Activated T-cell treated with anti-CD3 and anti-CD28 coated beads for 4 hours (primary cell): ENCODE measurements at places on chromosomes 13 and 19.

- DNase-seq, result no peak
These were observed 1.6 kb downstream of the METTL21C start for GRCh38 chr13:102693250-102693649.

- no peak for DNase-seq
These were observed 22.1 kb downstream of the ARID3A start for GRCh38 chr19:947707-948539.

DNA sequence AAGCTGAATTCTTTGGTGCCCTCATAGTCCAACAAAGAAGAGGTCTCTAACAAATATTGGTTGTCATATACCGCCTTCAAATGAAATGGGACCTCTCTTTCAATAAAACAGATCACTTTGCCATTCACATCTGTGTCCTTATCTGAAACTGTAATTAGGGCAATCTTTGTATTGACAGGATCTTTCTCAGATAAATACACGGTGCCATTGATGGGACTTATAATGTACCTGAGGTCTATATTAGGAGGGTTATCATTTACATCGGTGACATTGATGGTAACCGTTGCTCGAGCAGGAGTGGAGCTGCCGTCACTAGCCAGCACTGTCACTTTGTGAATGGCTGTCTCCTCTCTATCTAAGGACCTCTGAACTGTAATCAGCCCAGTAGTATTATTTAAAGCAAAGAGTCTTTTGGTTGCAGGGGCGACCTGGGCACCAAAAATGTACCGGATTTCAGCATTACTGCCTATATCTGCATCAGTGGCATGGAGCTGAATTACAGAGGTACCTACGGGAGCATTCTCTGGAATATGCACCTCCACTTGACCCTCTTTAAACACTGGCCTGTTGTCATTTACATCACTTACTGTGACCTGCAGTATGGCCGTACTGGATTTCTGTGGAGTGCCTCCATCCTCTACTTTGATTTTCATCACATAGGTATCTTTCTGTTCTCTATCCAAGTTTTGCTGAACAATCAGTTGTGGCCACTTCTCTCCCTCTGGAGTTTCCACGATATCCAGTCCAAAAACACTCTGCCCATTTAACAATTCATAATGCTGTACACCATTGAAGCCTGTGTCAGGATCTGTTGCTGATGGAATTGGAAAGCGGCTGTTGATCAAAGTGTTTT, 2.8 kb downstream of the PCDH9 start:
- DNase-seq, result no peak

DNA sequence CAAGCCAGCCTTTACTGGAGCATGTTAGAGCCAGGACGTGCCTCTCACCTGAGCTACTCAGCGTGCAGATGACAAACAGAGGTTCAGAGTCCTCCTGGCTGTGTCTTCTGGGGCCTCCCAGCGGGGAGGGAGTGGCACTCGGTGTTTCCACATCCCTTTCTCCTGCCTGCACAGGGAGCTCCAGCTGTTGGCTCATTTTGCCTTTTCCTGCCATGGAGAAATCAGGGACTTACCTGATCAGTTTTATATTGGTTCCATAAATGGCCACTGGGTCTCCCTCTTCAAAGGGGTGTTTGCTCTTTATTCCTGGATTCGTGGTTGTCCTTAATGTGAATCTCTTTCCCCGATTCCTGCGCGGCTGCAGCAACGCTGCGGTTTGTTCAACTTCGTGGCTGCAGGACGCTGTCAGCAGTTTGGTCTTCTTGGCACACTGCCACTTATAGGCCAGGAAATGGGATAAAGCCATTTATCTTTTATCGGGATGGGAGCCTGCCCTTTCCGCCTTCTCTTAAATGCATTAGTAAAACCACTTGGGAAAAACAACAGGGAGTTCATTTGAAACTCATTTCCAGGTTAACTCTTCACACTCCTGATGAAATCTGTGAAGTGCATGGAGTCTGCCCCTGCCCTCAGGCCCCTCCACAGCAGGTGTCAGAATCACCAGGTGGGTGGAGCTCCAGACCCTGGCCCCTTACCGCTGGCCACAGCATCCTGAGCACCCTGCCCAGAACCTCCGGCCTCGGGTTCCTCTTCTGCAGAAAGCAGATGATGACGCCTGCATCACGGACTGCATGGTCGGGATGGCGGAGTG, 39.8 kb upstream of the MCF2L start:
- DNase-seq, result no peak

GRCh38 chr19:2357279-2358206, 2.5 kb upstream of the TMPRSS9 start:
- DNase-seq, result no peak

- no peak for DNase-seq
These were observed 15.0 kb downstream of the BICRA start for GRCh38 chr19:47623921-47624391.

DNA sequence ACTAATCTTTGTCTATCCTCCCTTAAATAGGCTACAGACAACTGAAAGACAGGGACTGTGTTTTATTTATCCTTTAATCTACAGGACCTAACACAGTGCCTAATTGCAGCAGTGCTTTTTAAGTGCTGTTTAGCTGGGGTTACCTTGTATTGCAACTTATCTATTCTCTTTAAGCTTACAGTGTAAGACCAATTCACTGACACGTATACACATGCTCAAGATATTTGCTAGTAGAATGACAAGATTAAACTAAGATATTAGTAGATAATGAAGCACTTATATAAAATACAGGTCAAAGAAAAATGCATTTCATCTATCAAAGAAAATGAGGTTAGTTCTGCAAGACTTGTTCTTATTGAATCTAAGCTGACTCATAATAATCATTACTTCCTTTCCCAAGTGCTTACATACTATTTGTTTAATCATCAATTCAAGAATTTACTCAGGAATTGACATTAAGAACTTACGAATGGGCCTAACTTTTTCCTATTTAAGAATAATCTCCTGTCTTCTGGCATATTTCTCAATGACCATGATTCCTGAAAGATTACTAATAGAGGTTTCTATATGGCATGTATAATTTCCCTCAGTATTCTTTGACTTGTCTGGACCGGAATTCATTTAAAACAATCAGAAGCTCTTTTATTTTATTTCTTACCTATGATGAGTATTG, 75.8 kb upstream of the MAB21L1 start:
- DNase-seq, result no peak

GRCh38 chr19:29978080-29978479, 36.0 kb downstream of the URI1 start:
- no peak for DNase-seq

- DNase-seq, result no peak
These were observed 69.5 kb downstream of the DACH1 start for GRCh38 chr13:71797517-71797916.

DNA sequence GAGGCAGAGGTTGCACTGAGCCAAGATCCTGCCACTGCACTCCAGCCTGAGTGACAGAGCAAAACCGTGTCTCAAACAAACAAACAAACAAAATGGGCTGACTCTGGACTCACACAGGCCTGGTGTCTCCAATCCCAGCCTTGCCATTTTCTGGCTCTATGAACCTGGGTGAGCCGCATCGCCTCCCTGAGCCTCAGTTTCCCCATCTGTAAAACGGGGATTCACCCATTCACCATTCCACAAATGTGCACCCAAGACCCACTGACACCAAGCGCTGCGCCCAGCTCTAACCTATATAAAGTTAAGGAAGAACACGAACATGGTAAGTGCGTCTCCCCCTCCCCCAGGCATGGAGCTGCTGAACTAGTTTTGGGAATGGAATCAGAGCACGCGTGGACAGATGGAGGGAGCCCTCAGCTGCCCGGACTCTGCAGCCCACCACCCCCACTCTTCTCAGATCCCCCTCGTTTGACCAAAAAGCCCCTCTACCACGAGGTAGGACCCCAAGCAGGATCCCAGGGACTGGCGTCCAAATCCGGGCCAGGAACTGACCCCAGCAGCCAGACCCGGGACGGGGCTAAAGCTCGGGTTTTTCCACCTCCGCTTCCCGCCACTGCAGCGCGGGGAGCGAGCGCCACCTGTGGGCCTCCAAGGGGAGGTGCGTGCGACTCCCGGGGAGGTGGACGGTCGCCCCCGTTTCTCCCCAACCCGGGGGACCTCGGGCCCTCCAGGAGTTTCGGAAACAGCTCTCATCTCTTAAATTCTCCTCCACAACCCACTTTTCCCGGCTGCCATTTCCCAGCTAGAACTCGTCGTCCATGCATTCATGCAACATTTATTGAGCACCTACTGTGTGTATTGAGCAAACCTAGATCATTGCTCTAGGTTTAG, 33.0 kb upstream of the ADGRE5 start:
- no peak for DNase-seq

DNA sequence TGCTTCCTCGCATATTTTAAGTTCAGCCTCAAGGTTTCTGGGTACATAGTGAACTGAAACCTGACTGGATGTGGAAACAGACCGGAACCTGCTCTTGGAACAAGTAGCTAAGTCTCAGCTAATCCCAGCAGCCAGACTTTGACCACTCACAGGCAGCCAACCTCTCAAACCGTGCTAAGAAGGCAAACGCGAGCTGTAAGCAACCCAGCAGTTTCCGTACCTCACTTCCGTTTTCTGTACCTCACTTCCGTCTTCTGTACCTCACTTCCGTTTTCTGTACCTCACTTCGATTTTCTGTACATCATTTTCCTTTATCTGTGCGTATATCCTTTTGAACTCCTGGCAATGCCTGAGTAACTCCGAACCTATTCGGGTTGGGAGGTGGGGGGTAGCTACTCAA, 96.8 kb downstream of the SUCLA2 start:
- DNase-seq, result no peak

DNA sequence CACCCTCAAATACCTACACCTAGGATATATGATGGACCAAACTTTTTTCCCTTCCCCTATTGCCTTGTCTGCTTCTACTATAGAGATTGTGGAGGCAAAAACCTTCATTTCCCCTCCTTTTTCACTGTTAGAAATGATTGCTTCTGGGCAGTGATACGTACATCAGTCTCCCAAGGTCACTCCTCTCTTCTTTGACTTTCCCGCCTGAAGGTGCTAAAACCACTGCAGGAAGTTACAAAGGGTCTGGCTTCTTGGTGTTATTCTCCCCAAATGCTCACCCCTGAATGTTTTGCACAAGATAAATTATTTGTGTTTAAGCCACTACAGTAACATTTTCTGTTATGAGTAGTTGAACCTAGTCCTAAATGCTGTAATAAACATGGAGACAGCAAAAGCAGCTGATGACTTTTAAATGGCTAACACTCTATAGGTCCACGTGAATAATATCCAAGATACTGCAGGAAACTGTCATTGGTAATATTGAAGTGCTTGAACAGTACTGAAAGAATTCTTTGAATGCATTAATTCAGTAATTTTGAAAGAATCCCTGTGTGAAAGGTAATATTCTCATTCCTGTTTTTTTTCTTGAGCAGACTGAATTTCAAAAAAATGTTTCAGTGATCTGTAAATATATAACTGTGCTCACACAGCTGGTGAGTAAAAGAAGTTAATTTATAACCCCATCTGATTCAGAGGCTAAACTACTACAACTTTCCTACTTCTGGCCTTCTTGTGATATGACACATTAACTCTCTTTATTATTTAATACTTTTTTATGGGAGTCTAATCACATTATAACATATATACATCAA, 865.1 kb downstream of the EFNB2 start:
- DNase-seq, result no peak

- DNase-seq, result no peak
These were observed 27.0 kb upstream of the ZNF492 start for GRCh38 chr19:22606954-22607652.

GRCh38 chr19:6654347-6655310, 15.3 kb downstream of the TNFSF14 start:
- no peak for DNase-seq

GRCh38 chr13:113211774-113212173, 2.4 kb downstream of the CUL4A start:
- DNase-seq, result no peak

GRCh38 chr13:29883941-29884518, 33.6 kb upstream of the UBL3 start:
- DNase-seq, result no peak

GRCh38 chr13:37869506-37869755, 141 bp downstream of the TRPC4 start:
- no peak for DNase-seq

- no peak for DNase-seq
These were observed 52.0 kb upstream of the C13orf46 start for GRCh38 chr13:114025714-114026431.

DNA sequence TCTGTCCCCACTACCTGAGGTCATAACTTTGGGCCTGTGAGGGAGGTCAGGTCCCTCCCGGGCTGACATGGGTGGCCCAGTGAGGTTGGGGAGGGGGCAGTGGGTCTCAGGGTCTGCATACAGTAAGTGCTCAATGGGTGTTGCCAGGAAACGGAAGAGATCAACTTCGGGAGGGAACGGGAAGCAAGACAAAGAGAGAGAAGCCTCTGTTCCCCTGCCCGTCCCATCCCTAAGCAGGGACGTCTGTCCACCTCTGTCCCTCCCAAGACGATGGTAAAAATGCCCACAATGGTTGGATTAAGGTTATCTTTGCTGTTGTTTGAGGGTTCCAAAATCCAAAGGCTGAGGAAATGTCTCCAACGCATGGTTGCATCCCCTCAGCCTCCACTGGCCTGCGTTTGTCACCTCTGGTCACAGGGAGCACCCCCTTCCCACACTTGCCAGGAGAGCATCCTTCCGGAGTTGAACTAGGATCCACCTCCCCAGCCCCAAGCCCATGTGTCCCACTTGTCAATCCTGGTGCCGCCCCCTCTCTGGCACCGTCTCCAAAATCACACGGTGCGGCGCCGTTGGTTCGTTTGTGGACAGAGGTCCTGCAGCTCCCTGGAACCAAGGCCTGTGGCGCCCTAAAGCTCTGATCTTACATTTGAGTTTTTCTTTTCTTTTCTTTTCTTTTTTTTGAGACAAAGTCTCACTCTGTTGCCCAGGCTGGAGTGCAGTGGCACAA, 774 bp upstream of the HOMER3 start:
- no peak for DNase-seq

GRCh38 chr13:43572656-43573360, 214.0 kb downstream of the ENOX1 start:
- DNase-seq, result no peak

- no peak for DNase-seq
These were observed 7.6 kb downstream of the DNAJB1 start for GRCh38 chr19:14510311-14511228.

- no peak for DNase-seq
These were observed 36.6 kb downstream of the KLF2 start for GRCh38 chr19:16361254-16361653.

GRCh38 chr13:59651479-59651878, 512.2 kb downstream of the DIAPH3 start:
- no peak for DNase-seq

DNA sequence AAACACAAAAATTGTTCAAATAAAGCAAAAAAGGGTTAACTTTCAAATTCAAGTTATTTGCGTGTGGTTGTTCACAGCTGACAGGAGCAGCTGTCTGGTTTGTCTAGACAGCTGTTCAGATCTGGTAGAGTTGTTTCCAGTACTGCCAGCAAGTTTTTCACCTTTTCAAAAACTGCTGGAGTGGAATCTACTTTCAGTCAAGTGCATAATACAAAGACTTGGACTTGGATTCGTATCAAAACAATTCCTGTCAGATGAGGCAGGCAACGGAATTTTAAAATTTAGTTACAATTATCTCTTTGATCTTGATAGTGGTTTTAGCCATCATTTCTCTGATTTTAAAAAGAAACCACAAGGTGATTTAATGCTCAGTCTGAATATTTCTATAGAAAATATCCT, 51.7 kb upstream of the EEF1AKMT1 start:
- no peak for DNase-seq
